ENCODE measurements at places on chromosomes 6 and 20.
A peak's percentile ranks its signal among the peaks of the same experiment; 100 is the strongest.

- DNase-seq = no peak
Measured at GRCh38 chr6:116948533-116949304, 71.7 kb downstream of the RFX6 start.

GRCh38 chr6:88004707-88005106 lies 42.9 kb upstream of the SPACA1 start:
- no peak for DNase-seq

- no peak for DNase-seq
Measured at GRCh38 chr6:56932910-56933477, 21.9 kb upstream of the BEND6 start.

- no peak for DNase-seq
Measured at GRCh38 chr6:128337619-128338018, 182.8 kb downstream of the PTPRK start.

- DNase-seq = no peak
Measured at GRCh38 chr6:125670568-125670967, 78.9 kb upstream of the HEY2 start.

DNA sequence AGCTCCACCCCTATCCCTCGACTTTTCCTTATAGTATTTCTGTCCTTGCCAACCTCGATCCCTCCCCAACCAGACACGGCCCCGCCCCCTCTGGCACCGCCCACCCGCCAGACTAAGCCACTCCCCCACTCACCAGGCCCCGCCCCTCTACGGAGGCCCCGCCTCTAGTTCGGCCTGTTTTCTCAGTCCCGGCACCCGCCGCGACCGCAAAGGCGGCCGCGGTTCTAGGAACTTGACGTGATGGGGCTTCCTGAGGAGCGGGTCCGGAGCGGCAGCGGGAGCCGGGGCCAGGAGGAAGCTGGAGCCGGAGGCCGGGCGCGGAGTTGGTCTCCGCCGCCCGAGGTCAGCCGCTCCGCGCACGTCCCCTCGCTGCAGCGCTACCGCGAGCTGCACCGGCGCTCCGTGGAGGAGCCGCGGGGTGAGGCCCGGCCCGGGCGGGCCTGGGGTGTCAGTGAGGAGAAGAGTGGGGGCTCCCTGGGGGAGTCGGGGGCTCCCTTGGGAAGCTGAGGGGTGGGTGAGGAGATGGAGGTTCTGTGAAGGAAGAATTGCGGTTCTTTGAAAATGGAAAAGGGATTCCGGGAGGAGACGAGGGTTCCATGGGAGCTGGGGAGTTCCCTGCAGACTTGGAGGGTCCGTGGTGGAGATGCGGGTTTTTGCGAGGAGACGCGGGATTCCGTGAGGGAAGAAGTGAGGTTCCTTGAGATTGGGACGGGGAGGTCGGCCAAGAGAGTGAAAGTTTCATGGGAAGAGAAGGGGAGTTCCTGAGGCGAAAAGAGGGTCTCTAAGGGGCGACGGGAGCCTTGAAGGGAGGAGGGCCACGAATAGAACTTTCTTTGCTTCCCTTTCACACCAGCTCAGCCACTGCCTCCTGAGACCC lies at the start of gene ACSS2:
TSS of gene ACSS2 (plus strand) at position 207 of the 877 bp plus-strand sequence. CDS start at position 241, 34 bp downstream.
- DNase-seq = peak; percentile 96

DNA sequence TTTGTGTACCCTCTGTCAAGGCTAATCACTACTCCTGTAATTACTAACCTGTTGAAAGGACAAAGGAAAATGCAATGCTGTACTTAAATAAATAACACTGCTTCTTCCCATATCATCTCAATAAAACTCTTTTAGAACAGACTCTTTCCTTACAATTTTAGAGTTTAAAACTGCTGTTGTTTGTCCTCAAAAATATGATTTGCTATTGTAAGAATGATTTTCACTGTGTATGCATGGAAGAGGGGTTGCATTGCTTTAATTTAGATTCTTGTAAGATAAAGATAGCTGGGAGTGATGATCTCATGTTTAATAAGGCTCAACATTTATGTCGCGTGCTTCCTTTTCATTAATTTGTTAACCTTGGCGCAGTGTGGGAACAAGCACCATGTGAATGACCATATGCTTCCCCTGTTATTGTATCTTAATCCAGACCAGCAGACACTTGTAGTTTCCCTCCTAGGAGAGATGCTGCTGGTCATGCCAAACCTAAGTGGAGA lies 89.8 kb upstream of the ATXN1 start:
- no peak for DNase-seq

GRCh38 chr6:99136488-99136887 lies 188.7 kb upstream of the FBXL4 start:
- no peak for DNase-seq

DNA sequence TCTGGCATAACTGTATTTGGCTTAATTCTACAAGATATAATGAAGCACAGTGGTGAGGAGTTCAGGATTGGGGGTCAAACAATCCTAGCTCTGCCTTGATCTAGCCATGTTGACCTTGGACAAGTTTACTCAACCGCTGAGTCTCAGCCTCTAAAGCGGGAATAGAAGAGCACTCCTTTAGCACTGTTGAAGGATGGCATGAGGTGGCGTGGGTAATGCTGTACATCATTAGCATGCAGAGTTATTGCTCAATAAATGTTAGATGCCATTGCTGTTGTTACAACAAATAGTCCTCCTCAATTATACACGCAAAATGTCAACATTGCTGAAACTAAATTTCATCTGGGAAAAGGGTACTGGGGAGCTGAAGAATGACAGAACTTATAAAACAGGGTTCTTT lies 78.6 kb downstream of the KIF13A start:
- no peak for DNase-seq

Data from nucleus accumbens (tissue), 56 donors.